ENCODE measurements at places on chromosomes 6 and 20.
A peak's percentile ranks its signal among the peaks of the same experiment; 100 is the strongest.

DNA sequence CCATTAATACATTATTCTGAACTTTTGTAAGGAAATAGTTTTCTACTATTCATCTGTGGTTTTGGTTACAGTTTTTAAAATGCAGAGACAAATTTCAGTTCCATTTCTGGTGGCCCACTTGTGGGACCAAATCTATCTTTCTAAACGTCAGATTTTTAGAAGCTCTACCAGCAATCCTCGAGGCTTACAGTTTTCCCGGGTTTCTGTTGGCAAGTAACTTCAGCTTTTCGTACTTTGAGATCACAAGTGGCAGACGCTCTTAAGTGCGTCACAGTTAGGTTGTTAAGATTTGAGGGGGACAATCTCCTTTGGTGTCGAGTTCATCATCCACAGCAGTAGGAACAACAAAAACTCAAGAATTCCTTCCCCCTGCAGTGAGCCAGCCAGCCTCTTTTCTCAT is 60.0 kb downstream of the JARID2 start:
- DNase-seq: no peak

DNA sequence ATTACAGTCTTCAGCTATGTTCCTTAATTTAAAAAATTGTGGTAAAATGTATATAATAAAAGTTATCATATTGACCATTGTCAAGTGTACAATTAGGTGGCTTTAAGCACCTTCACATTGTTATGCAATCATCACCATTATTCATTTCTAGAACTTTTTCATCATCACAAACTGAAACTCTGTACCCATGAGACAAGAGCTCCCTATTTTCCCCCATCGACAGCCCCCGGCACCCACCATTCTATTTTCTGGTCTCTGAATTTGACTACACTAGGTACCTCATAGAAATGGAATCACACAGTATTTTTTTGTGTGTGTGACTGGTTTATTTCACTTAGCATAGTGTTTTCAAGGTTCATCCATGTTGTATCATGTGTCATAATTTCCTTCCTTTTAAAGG is 39.7 kb upstream of the FYN start:
- DNase-seq: no peak

DNA sequence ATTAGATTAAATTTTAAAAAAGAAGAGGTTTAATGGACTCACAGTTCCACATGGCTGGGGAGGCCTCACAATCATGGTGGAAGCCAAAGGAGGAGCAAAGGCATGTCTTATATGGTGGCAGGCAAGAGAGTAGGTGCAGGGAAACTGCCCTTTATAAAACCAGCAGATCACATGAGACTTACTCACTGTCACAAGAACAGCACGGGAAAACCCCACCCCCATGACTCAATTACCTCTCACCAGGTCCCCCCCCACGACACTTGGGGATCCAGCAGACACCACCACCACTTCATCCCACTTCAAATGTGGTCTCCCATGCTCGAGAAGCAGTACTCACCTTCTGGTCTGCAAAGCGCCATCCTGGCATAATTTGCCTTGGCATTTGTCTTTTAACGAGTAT is 24.6 kb downstream of the MTFR2 start:
- DNase-seq: no peak

- no peak for DNase-seq
Observed at GRCh38 chr6:119466226-119466625, 116.7 kb upstream of the MAN1A1 start.

- DNase-seq: no peak
Observed at GRCh38 chr20:764255-764654, 4.0 kb downstream of the SLC52A3 start.

- DNase-seq: peak; percentile 32
Observed at GRCh38 chr20:37575884-37576283, 48.2 kb upstream of the BLCAP start.

DNA sequence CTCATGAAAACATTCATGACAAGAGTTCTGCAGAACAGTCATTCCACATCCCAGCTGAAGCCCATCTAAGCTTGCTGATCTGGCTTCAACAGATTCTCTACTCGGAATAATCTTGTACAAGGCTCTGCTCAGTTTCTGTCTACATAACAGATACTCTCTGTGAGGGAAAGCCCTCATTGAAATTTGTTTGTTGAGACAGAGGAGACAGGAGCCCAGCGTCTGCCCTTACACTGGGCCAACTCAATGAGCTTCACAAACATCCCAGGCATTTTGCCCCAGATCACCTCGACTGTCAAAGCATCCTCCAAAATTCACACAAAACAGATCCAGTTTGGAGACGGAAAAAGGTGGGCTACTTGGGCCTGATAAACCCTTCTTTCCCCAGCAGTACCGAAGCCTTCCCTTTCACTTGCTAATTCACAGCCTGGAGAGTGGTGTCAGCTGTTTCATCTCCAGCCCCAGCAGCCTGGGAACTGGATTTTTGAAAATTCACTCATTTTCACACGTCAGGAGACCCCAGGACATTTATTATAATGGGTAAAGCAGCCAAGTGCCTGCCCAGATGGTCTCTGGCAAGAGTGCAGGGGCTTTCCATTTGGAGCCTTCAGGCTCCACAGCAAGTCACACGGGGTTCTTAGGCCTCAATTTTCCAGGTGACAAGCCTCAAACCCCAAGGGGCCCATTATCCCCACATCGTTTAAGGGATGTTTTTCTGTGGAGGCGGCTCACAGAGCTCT is 7.3 kb downstream of the CCDC167 start:
- no peak for DNase-seq

GRCh38 chr6:65761890-65762289 is 54.9 kb upstream of the EYS start:
- DNase-seq: no peak

- DNase-seq: peak; percentile 74
Observed at GRCh38 chr6:19804205-19805128, 32.7 kb upstream of the ID4 start.

GRCh38 chr6:81086991-81087390 is 665.5 kb downstream of the TENT5A start:
- DNase-seq: no peak

DNA sequence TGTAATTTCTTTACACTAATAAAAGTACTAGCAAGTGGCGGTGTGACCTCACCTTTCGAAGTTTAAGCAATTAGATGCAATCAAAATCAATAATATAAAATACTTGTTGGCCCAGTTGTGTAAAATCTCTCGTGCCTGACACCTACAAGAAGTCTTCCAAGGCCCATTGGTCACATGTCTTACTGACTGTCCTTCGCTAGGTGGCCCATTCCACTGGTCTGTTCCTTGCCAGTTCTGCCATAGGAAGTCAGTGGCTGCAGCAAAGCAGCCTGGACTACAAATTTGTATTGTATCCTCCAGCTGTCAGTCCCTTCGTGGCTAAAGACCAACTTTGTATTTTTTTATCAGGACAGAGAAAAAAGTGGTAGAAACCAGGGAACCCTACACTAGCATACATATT is 61.8 kb downstream of the CYB5R4 start:
- DNase-seq: no peak

DNA sequence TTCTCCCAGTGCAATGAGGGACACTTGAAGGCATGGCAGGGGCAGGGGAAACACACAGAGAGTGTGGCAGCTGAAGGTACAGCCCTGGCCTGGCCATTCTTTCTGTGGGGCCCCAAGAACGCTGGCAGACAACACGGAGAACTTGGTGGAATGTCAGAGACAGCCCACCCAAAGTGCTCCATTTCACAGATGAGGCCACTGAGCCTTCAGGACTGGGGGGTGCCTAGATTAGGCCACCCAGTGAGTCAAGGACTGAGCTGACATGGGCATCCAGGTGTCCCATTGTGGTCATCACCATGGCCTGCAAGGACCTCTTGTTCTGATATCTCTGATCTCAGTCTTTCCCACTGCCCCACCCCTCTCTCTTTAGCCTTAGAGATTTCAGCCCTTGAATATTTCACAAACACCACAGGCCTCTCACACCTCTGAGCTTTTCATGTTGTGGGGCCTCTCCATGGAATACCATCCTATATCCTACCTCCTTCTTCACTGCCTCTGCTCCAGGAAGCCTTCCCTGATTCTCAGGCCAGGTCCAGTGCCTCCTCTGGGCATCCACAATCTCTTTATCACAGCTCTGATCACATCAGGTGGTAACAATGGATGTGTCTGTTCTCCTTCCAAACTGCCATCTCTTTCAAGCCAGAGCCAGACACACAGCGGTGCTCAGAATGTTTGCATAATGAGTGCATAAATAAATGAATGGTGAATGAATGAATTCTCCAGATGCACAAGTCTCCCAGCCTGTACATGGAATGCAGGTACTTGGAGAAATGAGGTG is 2.0 kb upstream of the RSPO4 start:
- DNase-seq: no peak

All from GM13977 (cell line).